Stimulated activated CD4-positive, alpha-beta T cell treated with anti-CD3 and anti-CD28 coated beads, TNF-alpha, amount 100 ng/mL, for 48 hours (primary cell): ENCODE measurements at places on chromosomes 3 and 15.

DNA sequence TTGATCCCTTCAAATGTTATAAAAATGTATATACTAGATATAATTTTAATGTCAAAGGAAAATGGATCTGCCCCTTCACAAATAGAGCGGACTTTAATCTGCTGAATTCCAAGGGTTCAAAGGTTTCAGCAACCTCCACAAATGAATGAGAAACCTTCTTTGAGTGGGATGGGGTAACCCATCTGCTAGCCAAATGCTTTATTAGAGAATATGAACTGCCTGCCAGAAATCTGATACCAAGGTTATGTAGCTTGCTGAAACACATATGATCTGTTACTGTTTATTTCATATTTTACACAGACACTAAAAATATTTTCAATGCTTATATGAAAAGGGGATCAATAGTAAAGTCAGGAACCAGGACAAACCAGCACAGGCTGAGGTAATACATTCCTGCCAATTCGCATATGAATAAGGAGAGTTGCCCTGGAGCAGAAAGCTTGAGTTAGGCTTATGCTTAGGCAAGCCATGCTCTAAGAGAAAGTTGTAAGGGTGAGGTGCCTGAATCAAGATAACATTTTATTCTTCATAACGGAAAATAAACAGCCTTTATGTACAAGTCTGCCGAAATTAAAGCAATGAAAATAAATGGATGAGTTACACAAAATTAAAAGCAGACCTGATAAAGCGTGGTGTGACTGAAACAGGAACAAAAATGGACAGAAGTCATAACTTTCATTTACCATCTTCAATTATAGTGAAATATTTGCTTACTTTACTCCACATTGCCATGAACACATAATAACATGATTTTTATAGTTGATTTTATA lies 26.5 kb downstream of the PLOD2 start:
- no peak for DNase-seq

DNA sequence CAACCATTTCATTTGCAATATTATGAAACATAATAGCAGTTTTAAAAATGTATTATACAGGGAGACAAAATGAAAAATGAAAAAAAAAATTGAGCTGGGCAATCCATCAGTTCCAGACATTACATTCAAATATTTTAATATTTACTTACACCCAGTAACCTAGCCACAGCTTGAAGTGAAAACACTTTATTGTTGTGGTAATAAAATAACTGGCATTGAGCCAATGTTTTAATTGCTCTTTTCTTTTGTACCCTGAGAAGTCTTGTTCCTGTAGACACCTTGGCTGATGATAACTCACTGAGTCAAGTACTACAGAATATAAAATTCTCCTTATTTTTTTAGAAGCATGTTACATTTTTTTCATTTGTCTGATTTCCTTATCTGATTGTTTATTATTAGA lies 180.6 kb downstream of the ROBO1 start:
- no peak for DNase-seq

DNA sequence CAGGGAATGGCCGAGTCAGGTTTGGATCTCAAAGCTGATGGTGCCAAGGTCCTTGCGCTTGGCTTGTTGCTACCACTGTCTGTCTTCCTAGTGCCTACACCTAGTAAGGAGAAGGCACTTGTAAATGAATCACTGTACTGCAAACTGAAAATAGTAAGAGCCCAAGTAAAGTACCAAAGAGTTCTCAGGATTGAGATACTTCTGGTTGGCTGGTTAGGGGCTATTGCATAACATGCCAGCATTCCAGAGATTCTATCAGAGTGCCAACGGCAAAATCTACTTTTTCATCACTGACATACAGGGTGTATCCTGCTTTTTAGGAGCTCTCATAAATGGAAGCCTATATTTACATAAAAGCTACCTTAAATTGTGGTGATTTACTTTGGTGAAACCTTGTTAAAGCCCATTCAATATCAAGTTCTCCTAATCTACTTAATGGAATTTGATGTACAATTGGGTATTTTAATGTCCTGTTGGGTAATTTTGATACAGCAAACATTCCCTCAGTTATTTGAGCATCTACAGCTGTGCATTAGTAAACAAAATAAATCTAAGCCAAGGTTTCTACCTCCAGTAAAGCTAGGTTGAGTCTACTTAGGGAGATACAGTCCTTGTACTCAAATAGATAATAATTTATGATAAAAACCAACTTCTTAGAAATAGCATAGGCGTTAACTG lies 30.7 kb upstream of the CHD2 start:
- DNase-seq, result no peak

GRCh38 chr15:101456057-101456739 lies 33.3 kb downstream of the PCSK6 start:
- DNase-seq, result no peak

GRCh38 chr3:197394464-197395321 lies 96.3 kb upstream of the DLG1 start:
- DNase-seq, result peak; percentile 32
